Midbrain (tissue), 1 donor: ENCODE measurements at places on chromosomes 11 and 22.

DNA sequence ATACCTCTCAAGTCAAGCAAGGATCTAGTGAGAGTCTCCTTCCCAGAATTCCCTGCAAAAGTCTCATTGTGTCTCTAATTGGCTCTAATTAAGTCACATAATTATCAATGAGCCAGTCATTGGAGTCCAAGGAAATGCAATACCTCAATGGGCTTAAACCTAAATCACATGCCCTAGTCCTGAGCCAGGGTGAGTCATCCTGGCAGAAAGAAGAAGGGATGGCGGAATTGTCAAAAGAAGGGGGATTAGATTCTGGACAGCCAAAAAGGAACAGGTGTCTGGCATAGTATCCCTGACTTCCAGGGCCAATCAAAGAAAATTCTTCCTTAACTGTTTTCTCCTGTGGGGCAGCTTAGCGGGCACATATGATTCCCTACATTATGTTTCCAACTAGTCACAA, 25.1 kb upstream of the LDLRAD3 start:
- no peak for DNase-seq

DNA sequence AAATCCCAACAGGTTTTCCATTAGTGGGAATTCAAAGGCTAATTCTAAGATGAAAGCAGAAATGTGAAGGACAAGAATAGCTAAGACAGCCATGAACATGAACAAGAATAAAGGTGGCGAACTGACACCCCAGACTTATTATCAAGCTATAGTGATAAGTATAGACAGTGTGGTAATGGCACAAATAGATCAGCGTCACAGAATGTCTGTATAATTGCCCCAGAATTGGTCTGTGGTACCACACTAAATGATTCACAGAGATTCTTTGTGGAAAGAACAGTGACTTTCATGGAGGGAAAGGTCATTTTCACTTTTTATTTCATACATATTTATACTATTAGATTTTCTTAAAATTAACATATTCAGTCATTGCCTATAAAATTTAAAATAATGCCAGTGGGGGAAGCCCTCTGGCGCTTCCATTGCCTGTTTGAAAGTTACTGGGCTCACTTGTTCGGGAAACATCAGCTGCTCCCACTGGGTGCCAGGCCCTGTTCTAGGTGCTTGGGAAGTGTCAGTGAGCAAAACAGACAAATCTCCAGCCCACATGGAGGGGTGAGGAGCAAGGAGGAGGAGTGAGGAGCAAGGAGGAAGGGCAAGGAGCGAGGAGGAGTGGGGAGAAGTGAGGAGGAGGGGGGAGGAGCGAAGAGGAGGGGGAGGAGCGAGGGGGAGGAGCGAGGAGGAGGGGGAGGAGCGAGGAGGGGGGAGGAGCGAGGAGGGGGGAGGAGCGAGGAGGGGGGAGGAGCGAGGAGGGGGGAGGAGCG, 11.3 kb upstream of the NLRP6 start:
- DNase-seq, result no peak

GRCh38 chr11:36530840-36531239, 20.8 kb upstream of the TRAF6 start:
- DNase-seq, result no peak

GRCh38 chr11:29781268-29781667, 235.6 kb downstream of the KCNA4 start:
- DNase-seq, result no peak

DNA sequence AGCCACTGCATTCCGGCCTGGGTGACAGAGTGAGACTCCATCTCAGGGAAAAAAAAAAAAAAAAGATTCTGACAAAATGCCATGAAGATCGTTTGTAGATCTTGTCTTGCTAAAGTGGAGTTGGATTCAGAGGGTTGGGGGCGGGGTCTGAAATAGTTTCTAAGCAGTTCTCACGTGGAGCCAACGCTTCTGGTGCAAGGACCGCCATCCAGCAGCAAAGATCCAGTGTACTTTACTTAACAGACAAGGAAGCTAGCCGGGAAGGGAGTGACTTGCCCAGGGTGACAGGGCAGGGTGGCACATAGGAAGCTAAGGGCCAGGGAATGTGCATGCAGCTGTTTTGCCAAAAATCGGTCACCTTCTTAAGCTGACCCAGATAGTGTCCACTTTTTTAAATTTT, 27.4 kb downstream of the APOL1 start:
- no peak for DNase-seq

- no peak for DNase-seq
Measured at GRCh38 chr11:100712583-100712982, 25.5 kb downstream of the ARHGAP42 start.

DNA sequence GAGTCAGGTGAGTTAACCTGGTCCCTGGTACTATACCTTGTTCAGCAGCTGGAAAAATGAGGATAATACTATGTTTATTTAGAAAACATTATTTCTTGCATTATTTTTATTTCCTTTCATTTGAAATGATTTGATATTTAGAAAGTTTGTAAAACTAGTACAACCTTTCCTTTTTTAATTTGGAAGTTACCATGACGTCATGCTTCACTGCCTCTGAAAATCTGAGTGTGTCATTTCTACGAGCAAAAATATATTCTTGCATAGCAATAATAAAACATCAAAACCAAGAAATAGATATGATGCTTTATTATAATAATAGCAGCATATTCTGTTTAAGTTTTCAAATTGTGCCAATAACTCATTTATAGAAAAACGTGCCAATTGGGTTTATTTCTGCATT, 1445.0 kb upstream of the RAG2 start:
- no peak for DNase-seq

GRCh38 chr11:123945132-123945531, 1.5 kb upstream of the OR6T1 start:
- DNase-seq, result no peak

- DNase-seq, result no peak
Measured at GRCh38 chr11:3231851-3232744, at the start of gene MRGPRE. MRGPRE (minus strand) TSS chr11:3232417; CDS start chr11:3228799, 3,618 bp downstream.
